ENCODE measurements at places on chromosomes 7 and 10.

DNA sequence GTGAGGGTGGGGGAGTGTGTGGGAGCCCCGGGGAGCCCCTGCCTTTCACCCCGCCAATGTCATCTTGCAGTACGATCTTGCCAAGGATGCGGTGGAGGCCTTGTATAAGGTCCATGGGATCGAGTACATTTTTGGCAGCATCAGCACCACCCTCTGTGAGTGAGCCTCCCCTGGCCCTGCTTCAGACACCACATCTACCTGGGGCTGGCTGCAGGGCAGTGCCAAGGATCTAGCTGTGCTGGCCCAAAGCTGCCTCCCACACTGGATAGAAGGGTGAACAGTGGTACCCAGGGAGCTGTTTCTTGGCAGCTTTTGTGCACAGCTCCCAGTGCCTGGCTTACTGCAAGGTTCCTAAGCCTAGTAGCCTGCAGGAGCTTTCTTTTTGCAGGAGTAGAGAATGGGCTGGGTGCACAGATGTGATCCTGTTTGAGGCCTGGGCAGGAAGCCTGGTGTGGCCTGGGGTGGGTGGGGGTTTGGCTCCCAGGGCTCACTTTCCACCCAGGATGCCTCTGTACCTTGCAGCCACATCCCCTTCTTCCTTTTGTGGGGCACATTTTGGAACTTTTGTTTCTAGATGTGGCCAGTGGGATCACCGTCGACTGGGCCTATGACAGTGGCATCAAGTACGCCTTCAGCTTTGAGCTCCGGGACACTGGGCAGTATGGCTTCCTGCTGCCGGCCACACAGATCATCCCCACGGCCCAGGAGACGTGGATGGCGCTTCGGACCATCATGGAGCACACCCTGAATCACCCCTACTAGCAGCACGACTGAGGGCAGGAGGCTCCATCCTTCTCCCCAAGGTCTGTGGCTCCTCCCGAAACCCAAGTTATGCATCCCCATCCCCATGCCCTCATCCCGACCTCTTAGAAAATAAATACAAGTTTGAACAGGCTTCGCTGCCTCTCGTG is 12.2 kb upstream of the CPA1 start:
- no peak for DNase-seq

DNA sequence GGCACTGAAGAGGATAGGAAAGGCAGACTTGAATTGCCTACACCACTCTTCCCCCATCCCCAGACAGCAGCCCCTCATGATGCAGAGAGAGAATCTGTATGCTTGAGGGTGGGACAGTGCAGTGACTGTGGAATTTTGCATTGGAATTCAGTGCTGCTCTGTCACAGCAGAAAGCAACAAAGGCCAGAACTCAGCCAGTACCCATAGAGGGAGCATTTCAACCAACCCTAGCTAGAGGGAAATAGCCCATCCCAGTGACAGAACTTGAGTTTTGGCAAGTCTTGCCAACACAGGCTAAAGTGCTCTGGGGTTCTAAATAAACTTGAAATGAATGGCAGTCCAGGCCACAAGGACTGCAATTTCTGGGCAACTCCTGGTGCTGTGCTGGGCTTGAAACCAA is 80.4 kb downstream of the TES start:
- no peak for DNase-seq

DNA sequence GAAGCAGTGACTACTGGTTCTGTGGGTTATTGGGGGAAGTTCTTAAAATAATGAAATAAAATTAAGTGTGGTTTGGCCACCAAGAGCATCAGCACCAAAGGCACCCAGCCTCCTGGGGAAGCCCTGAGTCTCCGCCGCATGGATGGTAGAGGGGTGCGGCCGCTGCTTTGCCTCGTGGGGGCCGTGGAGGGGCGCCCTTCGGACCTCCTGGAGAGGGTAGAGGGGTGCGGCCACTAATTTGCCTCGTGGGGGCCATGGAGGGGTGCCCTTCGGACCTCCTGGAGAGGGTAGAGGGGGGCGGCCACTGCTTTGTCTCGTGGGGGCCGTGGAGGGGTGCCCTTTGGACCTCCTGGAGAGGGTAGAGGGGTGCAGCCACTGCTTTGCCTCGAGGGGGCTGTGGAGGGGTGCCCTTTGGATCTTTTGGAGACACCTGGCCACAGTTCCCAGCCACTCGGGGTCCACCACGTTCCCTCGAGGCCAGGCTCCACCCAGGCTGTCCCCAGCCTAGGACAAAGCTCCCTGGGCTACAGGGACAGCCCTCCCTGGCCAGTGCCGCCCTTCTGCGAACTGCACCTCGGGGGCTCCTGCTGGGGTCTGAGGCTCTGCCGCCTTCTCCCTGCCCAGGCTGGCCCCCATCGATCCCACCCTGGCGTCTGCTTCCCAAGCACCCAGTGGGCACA is 535.1 kb downstream of the PTPRN2 start:
- DNase-seq, result no peak

DNA sequence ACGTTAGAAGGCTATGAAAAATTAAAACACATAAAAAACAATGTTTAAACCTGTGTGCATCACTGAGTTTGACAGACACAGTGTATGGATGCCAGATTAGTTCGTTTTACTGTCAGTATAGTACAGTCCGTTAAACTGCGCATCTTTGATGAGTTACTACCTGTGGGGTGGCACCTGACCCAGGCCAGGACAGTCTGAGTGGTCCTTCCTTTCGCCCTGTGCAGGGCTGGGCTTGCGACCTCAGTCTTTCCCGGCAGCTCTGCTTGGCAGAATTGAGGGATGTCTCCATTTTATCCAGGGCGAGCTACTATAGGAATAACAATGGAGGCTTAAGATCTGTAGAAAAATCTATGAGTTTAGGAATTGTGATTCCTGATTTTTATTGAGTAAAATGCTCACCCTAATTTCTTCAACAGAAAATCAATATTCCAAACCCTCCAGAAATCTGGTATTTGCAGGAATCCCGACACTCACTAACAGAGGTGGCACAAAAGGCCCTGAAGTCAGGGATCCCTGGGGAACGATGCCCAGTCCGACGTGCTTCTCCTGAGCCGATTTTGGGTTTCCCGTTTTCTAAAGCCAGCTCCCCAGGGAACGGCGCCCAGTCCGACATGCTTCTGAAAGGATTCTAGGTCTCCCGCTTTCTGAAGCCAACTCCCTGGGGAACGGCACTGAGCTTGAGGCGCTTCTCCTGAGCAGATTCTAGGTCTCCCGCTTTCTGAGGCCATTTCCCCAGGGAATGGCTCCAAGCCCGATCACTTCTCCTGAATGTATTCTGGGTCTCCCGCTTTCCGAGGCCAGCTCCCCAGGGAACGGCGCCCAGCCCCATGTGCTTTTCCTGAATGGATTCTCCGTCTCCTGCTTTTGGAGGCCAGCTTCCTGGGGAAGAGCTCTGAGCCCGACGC is 377.6 kb downstream of the DNAJB6 start:
- no peak for DNase-seq

DNA sequence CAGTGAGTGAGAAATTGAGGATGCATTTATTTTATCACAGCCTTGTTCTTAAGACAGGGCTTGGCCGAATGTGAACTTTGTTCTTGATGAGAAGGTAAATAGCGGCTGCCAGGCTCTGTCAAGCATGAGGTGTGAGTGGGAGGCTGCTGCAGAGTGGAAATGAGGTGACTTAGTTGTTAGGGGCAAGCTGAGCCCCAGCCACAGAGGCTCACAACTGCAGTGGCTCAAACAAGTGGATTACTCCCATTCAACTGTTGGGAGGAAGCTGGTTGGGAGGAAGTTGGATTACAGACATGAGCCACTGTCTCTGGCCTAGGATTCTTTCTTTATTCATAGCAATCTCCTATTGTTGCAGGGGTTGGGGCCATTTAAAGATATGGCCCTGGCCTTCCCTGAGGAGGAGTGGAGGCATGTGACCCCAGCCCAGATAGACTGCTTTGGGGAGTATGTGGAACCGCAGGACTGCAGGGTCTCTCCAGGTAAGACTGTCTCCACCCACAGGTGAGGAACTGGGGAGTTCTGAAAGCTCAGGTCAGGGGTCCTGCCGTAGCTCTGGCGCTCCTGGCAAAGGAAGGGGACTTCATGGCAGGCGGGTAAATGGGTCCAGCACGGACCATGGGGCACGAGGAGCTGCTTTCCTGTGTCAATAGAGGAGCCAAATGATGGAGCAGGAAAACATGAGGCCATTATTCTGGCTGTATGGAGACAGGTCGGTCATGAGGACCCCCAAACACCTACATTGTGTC is 7.1 kb downstream of the ZSCAN25 start:
- no peak for DNase-seq

DNA sequence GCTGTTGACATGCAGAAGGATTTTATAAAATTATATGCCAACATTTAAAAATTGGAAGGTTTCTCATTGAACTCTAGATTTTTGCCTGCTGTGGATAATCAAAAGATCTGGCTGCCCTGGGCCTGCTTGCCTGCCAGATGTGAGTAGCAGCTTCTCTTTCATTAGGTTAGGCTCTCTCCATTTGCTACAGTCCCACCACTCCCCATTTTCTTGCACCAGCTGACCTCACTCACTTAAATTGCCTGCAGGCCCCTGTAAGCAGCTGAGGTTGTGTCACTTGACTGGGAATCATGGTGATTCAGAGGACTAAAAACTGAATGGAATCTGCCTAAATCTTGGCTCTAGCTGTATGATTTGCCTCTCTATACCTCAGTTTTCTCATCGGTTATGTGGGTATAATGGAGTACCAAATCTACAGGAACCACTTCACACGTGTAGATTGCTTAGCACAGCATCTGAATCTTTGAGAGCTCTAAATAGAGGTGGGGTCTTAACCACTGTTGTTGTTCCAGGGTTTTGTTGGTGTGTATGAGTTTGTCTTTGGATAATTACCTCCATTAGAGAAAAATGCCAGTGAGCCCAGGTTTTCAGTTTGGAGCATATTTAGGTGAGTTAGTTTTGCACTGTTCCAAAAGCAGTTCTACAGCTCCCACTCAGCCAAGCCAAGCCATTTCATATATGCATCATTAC is 18.6 kb upstream of the RAPGEF5 start:
- no peak for DNase-seq

- DNase-seq, result no peak
Observed at GRCh38 chr10:104076743-104077160, 8.9 kb downstream of the COL17A1 start.

- DNase-seq, result no peak
Observed at GRCh38 chr7:136664537-136664936, 203.9 kb upstream of the CHRM2 start.

DNA sequence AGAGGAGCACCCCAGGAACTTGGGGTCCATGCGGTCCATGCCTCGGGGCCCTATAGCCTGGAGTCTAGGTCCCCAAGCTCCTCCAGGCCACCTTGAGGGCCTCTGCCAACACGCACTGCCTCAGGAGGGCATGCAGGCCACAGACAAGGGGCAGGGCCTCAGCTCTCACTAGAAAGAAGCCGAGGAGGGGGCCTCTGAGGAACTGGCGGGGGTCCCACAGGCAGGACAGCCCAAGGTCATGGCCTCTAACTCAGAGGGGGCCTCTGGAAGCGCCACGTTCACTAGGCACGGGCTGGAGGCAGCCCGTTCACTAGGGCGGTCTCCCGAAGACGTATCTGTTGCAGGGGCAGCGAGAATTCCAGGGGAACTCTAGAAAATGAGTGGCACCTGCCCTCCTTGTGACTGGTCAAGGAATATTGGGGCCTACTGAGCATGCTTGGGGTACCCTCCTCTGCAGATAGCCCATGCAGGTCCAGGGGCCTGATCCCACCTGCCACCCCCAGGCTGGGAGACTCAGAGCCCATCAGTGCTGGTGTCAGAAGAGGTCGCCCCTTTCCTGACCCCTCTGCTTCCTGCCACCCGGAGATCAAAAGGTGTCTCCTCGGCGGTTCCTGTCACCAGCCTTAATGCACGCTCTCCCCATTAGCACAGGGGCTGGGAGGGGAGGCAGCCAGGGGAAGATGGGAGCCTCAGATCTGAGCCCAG is 86.7 kb upstream of the RET start:
- no peak for DNase-seq

GRCh38 chr10:119705434-119705831 is 20.4 kb upstream of the INPP5F start:
- DNase-seq, result no peak

DNA sequence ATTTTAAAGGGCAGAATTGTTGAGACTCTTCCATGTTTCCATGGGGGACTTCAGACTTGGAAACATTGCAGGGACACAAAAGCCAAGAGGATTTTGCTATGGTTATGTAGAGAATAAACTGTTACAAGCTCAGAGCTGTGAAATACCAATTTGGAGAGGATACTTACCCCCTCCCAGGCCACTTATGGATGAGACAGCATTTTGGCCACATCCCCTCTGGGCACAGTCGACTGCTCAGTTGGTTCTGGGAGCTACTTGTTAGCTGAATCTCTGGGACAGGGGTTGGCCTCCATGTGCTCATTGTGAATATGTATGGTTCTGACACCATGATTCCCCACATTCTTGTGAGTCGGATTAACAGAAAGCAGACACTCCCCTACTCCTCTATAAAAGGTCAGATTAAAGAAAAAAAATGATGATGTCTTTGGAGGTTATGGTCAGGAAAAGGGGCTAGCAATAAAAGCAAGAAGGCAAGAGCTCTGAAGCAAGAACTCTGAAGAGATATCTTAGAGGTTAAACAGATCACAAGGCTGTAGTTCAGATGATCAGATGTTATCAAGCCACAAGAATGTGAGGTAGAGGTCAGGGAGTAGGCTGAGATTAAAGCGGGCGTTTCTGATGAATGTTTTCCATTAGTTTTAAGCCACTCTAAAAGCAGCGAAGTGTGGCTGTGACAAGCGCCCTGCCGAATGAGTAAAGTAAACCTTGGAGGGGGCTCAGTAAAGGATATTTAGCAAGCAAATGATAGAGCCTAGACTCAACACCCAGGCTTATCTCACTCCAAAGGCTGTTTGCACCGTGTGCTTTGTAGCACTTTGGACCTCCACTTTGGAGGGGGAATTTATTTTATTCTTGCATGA is 17.2 kb downstream of the STAMBPL1 start:
- no peak for DNase-seq

DNA sequence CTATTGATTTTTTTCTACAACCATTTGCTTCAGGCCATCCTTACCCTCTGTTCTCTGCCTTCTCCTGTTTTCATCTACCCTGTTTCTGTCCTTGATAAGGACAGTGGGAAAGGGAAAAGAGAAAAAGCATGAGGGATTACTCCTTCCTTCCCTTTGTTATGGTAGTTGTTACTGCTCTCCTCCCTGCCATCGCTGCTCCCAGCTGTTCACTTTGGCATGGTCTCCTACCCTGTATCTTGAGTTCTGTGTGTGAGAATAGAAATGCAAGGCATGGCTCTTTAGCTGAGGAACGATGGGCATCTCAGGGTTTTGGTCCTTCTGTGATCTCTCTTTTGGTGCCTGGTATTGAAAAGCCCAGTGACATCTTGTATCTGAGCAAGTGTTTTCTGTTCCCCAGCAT is 6.4 kb downstream of the CCSER2 start:
- DNase-seq, result no peak

GRCh38 chr7:126803060-126803665 is 449.6 kb downstream of the GRM8 start:
- peak; percentile 27 for DNase-seq

- DNase-seq, result no peak
Observed at GRCh38 chr10:125076891-125077541, 83.3 kb downstream of the CTBP2 start.

DNA sequence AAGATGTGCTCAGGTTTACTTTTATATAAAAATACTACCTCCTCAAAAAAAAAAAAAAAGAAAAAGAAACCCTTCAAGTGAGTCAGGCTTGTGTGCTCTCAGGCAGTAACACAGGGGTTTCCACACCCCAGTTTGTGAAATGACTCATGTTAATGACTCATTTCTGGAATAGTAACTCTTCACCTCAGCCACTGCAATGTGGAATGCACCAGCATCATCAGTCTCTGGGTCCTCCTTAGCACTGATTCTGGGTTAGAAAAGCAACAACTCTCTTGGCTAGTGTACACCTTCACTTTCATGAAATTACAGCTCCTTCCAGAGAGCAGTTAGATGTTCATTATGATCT is 110.6 kb downstream of the EMX2 start:
- DNase-seq, result no peak
